ENCODE measurements at places on chromosomes 7 and 10.

- DNase-seq = no peak
Observed at GRCh38 chr10:83801983-83802382, 337.3 kb upstream of the GHITM start.

DNA sequence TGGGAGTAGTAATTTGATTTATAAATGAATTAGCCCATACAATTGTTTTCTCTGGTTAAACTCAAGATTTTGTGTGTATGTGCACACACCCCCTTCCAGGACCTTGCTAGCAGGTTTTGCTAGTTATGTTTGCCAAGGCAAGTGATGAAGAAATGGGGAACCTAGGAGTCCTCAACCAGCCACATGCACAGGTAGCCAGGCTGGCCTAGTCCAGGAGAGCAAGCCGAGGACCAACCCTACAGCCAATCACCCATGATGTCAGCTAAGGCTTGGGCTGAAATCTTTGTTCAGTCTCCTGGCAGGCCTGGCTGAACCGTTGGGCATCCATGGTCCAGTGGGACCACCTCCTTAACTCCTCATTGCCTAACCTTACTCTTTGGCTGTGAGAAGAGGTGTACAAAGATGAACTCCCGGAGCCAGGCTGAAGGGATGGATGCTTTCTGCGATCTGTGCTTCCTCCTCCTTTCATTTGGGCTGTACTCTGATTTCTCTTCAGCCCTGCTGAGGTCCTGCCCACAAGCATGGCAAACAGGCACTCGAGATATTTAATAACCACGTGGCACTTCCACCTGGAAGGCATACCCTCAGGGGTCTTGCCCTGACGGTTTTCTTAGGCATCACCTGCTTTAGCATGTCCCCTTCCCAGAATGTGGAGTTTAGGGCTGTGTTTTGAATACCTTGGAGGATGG lies 22.1 kb downstream of the HNRNPA2B1 start:
- DNase-seq = no peak

DNA sequence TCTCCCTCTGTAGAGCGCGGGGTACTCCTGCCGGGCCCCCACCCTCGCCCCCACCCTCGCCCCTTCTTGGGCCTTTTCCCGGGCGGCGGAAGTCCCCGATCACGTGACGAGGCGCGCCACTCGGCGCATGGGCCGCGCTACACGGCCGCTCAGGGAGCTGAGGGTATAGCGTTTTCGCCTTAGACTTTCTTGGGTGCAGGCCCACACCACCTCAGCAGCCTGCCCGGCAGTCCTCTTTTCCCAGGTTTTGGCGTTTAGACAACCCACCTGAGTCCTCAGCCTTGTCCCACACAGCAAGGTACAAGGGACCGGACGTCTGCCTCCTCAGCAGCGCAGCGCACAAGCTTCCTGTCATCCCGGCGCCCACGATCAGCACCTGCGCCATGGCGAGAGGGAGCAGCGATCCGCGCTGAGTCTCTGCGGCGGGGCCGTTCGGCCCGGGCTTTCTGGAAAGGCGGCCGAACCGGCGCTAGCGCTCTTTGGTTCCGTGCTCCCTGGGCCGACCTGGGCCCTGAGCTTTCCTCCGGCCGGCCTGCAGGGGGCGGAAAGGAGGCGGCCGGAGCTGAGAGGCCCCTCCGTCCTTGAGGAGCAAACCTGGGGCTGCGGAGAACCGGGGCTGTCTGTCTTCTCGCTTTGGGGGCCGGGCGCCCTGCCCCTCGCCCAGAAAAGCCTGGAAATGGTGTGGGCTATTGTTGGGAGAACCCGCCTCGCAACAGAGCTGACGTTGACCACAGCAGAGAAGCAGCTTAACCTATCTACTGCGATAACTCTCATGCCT lies at the start of gene RNLS:
Gene RNLS (minus strand): TSS at position 513 of the 778 bp plus-strand sequence.
- peak; percentile 26 for DNase-seq

GRCh38 chr7:43735403-43735801 lies 6.1 kb upstream of the COA1 start:
- no peak for DNase-seq

- no peak for DNase-seq
Observed at GRCh38 chr7:71706597-71706975, 574.6 kb downstream of the GALNT17 start.

- DNase-seq = no peak
Observed at GRCh38 chr10:75398692-75399460, 2.7 kb downstream of the ZNF503 start.

- no peak for DNase-seq
Observed at GRCh38 chr10:116665541-116666125, 44.9 kb downstream of the PNLIPRP2 start.

- DNase-seq = no peak
Observed at GRCh38 chr7:44787041-44787440, 9.4 kb upstream of the PPIA start.

- DNase-seq = peak; percentile 96
Observed at GRCh38 chr7:65448816-65449504, 75.3 kb downstream of the ZNF92 start.

DNA sequence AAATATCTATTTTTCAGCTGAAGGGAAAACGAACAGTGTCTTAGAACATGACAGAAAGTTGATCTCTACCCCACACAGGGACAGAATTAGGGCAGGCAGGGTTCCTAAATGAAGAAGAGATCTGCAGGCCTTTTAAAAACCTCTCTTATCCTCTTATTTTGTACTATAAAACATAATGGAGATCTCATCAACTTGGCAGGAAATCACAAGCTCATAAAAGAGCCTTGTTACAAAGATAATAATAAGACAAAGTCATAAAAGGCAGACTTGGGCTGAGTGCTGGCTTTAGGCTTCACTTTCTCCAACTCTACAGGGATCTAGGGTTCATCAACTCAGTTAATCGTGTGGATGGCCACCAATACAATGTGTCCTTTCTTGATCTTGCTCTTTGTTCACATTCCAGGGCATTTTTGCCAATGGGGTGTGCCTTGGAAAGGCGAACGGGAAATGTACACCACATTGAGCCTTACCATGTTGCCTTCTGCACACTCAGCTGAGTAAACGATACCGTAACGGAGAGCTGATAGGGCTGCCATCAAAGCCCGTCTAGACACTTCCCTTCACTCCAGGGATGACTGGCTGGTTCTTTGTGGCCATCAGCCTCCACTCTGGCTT lies 7.1 kb upstream of the TEX36 start:
- no peak for DNase-seq

- no peak for DNase-seq
Observed at GRCh38 chr7:90771281-90771680, 175.2 kb downstream of the CDK14 start.

- DNase-seq = no peak
Observed at GRCh38 chr10:61016007-61016406, 72.0 kb upstream of the RHOBTB1 start.

GRCh38 chr7:92275327-92275726 lies 29.6 kb downstream of the ANKIB1 start:
- DNase-seq = no peak
